Fibroblast of villous mesenchyme (primary cell): ENCODE measurements at places on chromosomes 4 and X. TPM values are rescaled to one million over a fixed set of nuclear protein-coding genes. Genes with fewer than 3 reads are reported as not detected.

The WDR17 gene
- 0.64 and 0.86 TPM in 2 replicates for total RNA-seq

The SEC24D gene
- 103 and 134 TPM in 2 replicates for total RNA-seq

The BCAP31 gene
- 105 and 127 TPM in 2 replicates for total RNA-seq

DNA sequence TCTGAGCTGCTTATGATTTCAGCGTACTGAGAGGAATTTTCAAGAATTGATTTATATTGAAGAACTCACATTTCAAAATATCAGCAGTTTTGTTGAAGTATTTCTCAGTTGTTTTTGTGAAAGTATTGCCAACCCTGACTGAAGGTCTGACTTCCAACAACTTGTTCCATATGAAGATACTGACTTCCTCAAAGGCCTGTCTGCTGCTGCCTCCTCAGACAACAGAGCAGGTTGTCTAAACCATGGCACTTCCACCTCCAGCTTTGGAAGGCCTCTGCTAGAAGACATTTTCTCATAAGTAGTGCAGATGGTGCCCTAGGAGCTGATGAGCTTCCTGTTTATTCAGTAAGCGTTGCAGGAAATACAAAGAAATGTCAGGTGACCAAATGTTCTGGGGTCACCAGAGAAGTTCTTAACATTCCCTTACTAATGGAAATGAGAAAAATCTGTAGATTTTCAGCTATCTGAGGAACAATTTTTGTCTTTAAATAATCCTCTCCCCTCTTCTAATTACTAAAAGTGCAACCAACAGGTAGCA is 28.8 kb downstream of the FGF2 start:
- no peak for DNase-seq

DNA sequence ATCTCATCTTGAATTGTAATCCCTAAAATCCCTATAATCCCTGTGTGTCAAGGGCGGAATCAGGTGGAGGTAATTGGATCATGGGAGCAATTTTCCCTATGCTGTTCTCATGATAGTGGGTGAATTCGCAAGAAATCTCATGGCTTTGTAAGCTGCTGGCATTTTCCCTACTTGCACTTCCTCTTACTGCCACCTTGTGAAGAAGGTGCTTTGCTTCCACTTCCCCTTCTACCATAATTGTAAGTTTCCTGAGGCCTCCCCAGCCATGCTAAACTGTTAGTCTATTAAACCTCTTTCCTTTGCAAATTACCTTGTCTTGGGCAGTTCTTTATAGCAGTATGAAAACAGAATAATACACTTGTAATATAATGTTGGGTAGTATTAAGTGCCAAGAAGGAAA is 1087.4 kb upstream of the SLIT2 start:
- DNase-seq, result no peak

GRCh38 chr4:40564815-40565483 is 64.7 kb downstream of the RBM47 start:
- DNase-seq, result peak; percentile 60

DNA sequence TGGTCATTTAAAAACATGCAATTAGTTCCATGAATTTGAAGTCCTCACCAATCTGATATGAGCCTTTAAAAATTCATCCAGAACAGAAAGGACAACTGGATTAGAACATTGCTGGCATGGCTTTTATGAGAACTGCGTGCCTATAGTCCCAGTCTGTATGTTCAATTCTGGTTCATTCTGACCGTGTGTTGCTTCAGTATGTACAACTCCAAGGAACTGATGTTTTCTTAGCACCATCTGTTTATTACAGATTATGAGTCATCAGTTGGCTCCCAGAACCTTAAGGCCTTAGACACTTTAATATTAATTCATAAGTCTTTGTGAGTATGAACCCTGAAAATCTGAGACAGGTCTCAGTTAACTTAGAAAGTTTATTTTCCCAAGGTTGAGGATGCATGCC is 115.0 kb downstream of the CEP44 start:
- DNase-seq, result peak; percentile 72

DNA sequence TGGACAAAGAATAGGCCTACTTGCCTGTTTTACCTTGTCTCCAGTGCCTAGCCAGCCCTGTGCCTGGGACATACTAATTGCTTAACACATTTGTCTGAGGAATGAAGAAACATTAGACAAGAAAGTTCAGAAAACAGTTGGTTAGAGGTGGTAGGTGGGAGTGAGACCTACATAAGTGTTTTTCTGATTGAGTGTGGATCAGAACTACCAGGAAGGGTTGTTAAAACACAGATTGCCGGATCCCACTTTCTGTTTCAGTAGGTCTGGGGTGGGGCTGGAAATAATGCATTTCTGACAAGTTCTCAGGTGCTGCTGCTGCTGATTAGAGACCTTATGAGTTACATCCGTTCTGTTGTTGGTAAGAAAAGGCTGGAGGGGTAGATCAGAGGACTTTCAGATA is 5.7 kb upstream of the JADE1 start:
- no peak for DNase-seq

DNA sequence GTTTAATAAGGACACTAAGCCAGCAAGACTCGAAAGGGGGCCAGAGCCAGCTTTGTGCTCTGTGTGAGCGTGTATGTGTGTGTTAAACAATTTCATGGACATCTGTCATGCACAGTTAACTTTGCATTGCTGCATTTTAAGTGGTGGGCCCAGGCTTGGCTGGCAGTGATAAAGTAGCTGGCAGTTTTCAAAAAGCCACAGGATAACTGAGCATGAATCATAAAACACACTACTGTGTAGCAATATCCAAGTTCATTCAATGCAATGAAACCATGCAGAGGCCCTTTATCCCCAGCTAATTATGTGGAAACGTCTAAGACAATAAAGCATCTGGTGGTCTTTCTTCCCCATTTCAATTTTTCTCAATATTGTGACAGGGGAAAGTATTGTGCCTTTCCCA is 132.9 kb downstream of the NKX6-1 start:
- no peak for DNase-seq

- peak; percentile 77 for DNase-seq
Observed at GRCh38 chr4:118280501-118281218, 72.1 kb downstream of the PRSS12 start.

DNA sequence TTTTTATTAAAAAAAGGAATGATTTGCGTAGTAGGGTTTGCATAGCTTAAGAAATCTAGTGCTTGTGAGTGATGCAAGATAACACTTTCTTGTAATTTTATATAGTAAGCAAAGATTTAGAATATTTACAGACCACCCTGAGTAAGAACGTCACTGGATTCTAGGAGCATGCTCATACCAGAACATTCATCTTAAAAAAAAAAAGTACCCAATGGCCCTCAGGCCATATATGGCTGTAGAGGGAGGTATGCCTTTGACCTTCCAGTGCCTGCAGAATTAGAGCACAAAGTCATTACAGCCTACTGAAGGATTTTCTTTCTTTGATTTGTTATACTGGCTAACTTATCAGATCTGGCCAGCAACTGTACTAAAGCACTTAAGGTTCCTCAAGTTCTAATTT is 236.3 kb upstream of the GYPA start:
- no peak for DNase-seq

DNA sequence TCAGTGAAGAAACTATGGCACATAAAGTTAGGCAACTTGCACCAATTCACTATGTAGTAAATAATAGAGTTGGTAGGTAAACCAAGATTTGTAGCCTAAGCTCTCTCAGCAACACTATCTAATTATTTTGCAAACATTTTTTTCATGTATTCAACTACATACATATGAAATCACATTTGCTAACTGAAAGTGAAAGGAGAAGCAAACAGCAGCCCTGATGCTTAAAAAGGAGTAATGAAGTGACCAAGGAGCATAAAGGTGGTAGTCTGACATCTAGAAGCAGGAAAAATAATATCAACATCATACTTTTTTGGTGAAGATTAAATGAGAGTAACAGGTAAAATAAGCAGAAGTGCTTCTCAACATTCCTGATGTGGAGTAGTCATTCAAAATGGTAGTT is 603.7 kb downstream of the GRXCR1 start:
- peak; percentile 29 for DNase-seq

GRCh38 chr4:142566243-142566642 is 279.9 kb downstream of the INPP4B start:
- no peak for DNase-seq

DNA sequence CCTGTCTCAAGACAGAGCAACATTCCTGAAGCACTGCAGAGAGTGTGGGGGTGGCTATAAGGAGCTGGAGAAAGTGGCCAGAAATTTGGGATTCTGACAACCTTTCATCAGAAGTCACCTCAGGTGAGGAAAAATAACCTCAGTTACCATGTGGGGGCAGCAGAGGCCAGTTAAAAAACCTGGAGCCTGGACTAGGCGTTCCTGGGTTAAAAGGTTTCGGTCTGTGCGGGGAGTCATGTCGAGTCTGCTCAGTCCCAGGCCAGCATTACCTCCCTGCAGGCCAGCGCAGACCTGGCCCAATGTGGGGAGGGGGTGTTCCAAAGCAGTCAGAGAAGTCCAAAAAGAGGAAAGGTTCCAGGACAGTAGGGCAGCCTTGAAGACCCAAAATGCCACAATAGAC is 10.9 kb upstream of the NALF2 start:
- no peak for DNase-seq

- DNase-seq, result no peak
Observed at GRCh38 chr4:71275004-71275403, 63.8 kb upstream of the SLC4A4 start.

GRCh38 chrX:31353095-31353494 is 281.3 kb upstream of the FTHL17 start:
- peak; percentile 80 for DNase-seq

DNA sequence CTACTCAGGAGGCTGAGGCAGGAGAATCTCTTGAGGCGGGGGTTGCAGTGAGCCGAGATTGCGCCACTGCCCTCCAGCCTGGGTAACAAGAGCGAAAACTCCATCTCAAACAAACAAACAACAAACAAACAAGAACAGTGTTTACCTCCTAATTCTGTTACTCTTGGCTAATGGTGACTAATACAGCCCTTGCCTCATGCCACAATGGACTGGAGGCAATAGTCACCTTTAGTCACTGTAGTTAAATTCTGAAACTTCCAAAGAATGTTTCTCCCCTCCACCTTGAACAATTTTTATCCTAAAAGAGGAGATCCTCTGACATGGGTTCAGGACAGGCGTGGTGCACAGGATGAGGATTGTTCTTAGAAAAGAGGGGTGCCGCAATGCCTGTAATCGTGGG is 241.2 kb upstream of the CTSO start:
- no peak for DNase-seq
